Subcutaneous preadipocyte (primary cell): ENCODE measurements at places on chromosomes 5 and 9. TPM values are rescaled to one million over a fixed set of nuclear protein-coding genes. Genes with fewer than 3 reads are reported as not detected.

Gene ICE1
- total RNA-seq: 27.6 and 38.3 TPM in 2 replicates

Gene SLC34A3
- not detected in 2 replicates for total RNA-seq

Gene CHSY3
- total RNA-seq: 2.6 and 8.8 TPM in 2 replicates

Gene GHR
- total RNA-seq: 7.4 and 11.8 TPM in 2 replicates
